Stimulated activated CD4-positive, alpha-beta T cell treated with anti-CD3 and anti-CD28 coated beads, TNF-alpha, amount 100 ng/mL, for 24 hours (primary cell): ENCODE measurements at places on chromosomes 3 and 15.

DNA sequence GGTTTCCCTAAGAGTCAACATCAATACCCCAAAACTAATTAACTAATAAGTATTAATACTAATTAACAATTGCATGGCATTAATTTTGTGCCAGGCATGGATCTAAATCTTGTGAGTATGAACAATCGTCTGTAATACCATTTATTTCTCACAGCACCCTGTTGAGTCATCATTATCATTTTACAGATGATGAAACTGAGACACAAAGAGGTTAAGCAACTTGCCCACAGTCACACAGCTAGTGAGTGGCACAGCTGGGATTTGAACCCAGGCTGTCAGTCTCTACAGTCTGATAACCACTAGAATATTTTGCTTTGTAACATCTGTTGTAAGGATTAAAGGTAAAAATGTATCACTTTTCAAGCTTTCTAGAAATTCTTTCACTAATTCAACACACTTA, 423.4 kb upstream of the WNT5A start:
- DNase-seq: no peak

GRCh38 chr3:141302364-141303141, 65.8 kb upstream of the ZBTB38 start:
- no peak for DNase-seq

DNA sequence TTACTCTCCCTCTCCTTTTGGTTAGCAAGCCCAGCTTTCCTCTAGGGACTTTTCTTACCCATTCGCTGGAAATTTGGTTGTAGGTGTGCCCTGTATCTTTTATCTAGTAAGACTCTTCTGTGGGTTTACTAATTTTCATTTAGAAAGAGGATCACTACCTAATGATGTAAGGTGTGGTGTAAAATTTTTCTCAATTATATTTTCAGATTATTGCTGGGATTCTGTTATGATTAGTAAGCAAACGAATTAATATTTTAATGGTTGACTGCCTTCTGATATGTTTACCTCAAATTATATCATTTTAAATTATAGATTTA, 28.5 kb downstream of the PLCL2 start:
- DNase-seq: no peak

DNA sequence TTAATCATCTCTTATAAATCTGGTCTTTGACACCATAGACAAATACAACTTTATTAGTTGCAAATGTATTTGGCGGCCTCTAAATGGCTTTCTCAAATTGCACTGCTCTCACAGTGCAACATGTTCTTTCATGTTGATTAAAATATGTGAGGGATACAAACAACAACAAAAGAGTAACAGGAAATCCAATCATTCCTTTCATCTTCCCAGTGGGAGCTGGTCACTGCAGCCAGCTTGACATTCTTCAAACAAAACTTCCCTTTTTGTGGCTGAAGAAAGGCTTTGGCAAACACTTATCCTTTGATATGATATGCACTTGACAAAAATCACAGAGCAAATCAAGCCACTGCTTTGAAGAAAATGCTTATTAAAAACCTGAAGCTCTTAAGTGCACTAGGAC, 973.6 kb downstream of the EPHA3 start:
- no peak for DNase-seq

- DNase-seq: no peak
Measured at GRCh38 chr3:180092889-180093288, 56.2 kb upstream of the PEX5L start.

DNA sequence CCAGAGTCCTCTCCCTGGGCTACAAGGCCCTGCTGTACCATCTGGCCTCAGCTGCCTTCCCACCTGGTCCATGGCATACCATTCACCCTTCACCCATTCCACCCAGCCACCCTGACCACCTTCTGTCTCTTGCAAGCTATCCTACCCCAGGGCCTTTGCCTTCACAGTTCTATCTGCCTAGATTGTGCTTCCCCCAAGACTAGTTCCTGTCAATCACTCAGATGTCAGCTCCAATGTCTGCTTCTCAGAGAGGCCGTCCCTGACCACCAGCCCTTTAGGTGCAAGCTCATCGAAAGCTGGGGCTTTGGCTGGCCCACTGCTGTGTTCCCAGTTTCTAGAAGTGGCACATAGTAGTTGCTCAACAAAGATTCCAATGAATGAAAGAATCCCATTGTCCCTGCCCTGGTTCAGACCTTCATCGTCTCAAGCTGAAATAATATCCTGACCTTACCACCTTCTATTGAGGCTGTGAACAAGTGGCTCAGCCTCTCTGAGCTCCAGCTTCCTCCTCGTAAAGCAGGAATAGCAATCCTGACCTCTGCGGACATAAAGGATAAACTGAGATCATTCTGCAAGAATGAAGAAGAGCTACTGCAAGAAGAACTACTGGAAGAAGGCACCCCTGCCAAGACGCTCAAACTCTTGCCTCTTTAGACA, 15.8 kb downstream of the EFCAB12 start:
- no peak for DNase-seq

- DNase-seq: no peak
Measured at GRCh38 chr3:27610800-27611525, 111.2 kb downstream of the EOMES start.

- no peak for DNase-seq
Measured at GRCh38 chr3:196049653-196050052, 32.2 kb downstream of the TFRC start.

DNA sequence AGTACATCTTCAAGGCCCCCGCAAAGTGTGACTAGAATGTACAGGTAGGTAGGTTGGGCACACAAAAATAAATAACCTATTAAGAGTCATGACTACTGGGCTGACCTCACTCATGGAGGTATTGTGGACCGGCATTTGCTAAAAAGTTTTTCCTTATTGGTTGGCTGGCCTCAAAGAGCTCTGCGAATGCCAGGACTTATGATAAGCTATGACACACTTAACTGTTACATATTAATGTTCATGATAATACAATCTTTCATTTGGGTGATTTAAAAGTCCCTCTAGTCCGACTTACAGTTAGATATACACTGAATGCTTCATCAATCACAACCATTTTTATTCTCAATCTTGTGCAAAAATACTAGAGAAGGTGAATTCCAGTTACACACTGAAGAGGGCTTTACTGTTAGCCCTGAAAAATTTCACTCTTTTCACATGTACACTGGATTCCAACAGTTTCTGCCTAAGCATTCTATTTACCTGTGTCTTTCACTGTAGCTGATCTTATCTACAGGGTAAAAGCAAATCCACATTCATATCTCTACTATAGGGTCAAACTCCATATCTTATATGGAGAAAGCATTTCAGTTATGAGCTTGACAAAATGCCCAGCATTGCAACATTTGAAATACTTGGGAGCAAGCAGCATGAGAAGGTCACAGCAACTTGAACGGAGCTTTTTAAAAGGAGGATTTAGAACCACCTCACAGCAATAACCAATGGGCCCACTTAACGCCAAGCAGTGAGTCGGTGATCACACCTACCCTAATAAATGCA, 329.1 kb downstream of the FOXP1 start:
- DNase-seq: no peak

DNA sequence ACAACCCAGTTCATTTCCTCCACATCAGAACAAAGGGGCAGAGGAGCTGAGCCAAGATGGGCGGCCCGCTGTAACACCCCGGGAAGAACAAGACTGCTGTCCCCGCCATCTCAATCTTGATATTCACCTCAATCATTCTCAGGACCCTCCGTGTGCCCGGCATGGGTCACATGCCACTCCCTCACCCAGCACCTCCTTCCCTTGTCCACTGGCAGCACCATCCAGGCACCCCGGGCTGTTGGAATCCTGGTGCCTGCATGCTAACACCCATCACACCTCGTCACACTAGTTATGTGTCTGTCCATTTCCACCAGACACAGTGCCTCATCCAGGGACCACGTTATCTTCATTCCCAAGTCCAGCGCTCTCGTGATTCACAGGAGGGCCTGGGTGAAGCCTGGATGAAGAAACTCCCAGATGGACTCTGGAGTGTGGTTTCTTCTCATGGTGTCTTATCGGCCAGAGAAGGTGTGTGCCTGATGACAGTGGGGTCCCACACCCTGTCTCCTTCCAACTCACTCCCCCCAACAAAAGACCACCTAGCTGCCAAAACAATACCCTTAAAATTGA, 16.7 kb downstream of the MEGF11 start:
- DNase-seq: no peak

GRCh38 chr3:33799202-33799551, 747 bp downstream of the PDCD6IP start:
- DNase-seq: no peak

- DNase-seq: no peak
Measured at GRCh38 chr3:142861926-142862325, 27.0 kb downstream of the PCOLCE2 start.

DNA sequence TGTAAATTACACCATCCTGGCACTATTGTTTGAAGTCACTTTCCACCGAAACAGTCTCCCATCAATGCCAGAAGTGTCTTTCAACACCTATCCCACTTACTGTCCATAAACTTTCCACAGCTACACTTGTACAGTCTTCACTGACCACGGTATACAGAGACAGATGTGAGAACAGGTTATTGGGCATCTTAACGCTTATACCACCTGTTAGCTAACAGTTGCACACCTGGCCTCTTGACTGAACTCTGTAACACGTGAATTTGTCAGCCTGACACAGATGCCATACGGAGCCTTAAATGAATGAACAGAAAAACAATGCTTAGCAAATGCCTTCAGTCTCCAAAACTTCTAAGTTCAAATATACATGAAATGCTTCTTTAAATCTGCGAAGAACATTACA, 440.5 kb downstream of the SHQ1 start:
- DNase-seq: no peak

- no peak for DNase-seq
Measured at GRCh38 chr3:55297245-55297644, 189.9 kb downstream of the WNT5A start.

- no peak for DNase-seq
Measured at GRCh38 chr15:70293591-70294470, 196.1 kb upstream of the TLE3 start.

GRCh38 chr3:125062904-125063618, 7.3 kb upstream of the HEG1 start:
- no peak for DNase-seq

- no peak for DNase-seq
Measured at GRCh38 chr3:161409069-161409468, 37.8 kb upstream of the SPTSSB start.

GRCh38 chr3:164814106-164814505, 264.2 kb downstream of the SI start:
- no peak for DNase-seq

GRCh38 chr15:82039871-82040270, 5.9 kb downstream of the MEX3B start:
- no peak for DNase-seq

DNA sequence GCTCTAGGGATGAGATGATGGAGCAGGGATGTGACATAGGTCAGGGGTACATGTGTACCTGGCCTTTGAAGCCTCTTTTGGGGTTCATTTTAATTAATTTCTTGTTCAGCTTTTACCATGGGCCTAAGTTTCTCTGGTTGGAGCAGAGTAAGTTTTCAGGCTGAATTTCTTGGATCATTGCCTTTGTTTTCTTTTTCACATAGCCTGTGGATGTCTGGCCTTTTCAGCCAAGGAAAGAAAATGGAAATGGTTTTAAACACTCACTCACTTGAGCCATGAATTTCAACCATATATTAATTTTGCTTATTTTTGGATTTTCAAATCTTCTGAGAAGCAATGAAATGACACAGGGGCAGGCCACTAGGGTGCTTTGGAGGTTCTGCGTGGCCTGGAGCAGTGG, 30.2 kb downstream of the CACNA1D start:
- DNase-seq: no peak
